ENCODE measurements at places on chromosomes 11 and 22.

GRCh38 chr11:126660761-126661425, 305.4 kb downstream of the ST3GAL4 start:
- DNase-seq: no peak

- no peak for DNase-seq
Observed at GRCh38 chr11:111097191-111097590, 148.3 kb upstream of the POU2AF2 start.

DNA sequence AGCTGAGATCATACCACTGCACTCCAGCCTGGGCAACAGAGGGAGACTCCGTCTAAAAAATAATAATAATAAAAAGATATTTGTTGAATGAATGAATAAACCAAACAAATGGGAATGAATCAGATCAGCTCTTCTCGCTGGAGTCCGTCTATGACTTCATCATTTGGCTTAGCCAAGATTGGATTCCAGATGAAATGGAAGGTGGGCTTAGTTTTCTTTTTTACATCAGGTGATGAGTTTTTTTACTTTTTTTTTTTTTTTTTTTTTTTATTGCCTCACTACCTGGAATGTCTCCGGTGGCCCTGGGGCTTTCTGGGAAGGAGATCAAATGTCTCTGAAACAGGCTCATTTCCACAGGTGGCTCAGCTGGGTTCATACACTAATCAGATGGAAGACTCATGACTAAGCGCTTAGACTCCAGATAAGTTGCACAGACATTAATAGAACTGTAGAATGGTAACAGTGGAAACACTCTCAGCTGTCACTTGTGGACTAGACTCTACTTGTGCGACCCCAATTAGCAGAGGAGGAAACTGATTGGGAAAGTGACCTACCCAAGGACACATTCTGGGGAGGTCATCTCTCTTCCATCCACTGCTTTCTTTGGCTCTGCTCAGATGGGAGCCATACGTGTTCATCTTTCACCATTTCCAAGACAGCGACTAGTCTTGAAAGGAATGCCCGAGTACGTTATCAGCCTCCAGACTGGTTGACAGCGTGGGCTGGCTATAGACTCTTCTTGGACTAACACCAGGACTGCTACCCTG, 20.5 kb upstream of the RBFOX2 start:
- DNase-seq: no peak

- no peak for DNase-seq
Observed at GRCh38 chr11:75632962-75633361, 35.9 kb downstream of the MAP6 start.

DNA sequence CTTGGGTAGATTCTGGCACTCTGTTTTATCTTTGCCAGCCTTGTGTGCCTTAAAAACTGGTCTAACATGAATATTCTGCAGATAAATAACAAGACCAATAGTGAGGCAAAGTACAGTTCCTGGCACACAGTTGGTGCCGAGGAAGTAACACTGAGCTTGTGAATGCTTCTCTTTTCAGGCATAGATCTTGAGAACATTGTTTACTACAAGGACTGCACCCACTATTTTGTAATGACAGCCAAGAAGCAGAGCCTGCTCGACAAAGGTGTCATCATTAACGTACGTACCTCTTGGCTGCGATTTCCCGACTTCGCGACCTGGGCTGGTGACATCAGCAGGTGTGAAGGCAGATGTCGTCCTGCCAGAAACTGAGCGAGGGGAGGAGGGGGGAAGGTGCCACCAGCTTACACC, 105.7 kb downstream of the MICAL2 start:
- no peak for DNase-seq

Measured in stimulated activated CD4-positive, alpha-beta T cell treated with anti-CD3 and anti-CD28 coated beads, Interleukin-4, amount 100 ng/mL, for 1 hour (primary cell).